ENCODE measurements at places on chromosomes 3 and 15.

GRCh38 chr3:110193074-110193473 is 855.7 kb upstream of the DPPA4 start:
- DNase-seq = no peak

DNA sequence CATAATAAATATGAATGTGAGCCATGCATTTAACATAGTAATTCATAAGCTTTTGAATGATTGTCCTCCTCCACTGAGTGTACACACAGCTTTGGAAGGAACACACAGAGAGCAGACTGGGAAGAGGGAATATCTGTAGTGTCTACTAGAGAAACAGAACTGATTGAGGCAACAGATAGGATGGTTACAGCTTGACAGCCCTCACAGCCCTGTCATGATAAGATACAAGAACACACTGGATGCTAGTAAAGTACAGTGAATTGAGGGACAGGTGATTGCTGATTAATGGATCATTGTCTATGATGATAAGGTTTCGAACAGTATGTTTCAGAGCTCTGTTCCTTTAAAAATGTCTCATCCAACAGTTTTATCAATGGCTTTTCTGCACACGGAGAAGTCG is 383.4 kb upstream of the GBE1 start:
- no peak for DNase-seq

DNA sequence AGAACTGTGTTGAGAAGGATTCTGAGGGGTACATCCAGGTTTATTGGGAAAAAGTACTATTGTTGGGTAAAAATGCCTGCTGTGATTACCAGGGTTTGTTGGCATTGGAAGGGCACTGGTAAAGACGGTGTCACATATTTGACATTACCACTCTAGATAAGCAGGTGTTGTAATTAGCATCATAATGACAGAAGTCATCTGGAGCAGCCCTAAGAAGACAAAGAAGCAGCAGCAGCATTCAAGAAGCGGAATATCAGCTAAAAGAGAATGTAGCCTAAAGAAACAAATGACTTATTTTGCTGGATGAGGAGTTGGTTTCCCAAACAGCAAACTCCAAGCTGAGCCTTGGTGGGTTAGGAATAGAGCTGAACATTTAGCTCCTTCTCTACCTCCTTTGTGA is 30.5 kb upstream of the ZFAND6 start:
- DNase-seq = no peak

GRCh38 chr3:123285479-123285878 is 83.7 kb downstream of the SEC22A start:
- DNase-seq = no peak

GRCh38 chr3:10716964-10717363 is 99.1 kb upstream of the SLC6A11 start:
- DNase-seq = no peak

DNA sequence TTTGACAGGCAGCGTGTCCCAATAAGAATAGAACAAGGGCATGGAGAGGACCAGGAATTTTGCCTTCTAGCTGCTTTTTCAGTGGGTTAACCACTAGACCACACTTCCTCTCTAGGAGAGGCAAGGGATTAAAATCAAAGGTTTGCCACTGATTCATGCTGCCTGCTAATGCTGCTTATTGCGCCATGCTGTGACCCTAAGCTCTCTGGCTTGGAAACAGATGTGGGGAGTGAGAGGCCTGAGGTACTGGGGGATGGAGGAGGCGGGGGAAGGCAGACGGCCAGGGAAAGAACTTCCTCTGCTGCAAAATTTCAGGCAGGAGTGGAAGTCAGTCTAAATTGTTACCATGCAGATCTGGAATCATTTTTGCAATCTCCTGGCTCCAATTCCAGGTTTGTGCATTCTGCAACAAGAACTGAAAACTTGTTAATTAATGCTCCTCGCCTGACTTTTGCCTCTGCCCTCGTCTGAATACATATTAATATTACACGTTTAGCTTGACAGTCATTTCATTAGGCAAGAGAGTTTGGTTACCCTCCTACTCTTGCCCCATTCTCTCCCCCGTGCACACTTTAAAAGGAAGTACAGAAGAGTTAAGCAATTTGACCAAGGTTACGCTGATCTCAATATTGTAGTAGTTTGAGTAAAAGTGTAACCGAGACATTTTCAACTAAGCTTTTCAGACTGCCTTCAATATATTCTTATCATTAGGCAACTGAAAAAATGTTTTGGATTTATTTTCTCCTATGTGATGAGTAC is 121.7 kb upstream of the SPRED1 start:
- DNase-seq = no peak

- no peak for DNase-seq
Measured at GRCh38 chr3:186381424-186382216, 19.6 kb upstream of the DGKG start.

- DNase-seq = no peak
Measured at GRCh38 chr15:71808311-71809020, 1.9 kb upstream of the NR2E3 start.

- no peak for DNase-seq
Measured at GRCh38 chr15:77599899-77600298, 32.8 kb downstream of the LINGO1 start.

GRCh38 chr3:40920041-40920440 is 279.3 kb upstream of the CTNNB1 start:
- DNase-seq = no peak

GRCh38 chr3:114155370-114155821 is 23.5 kb downstream of the DRD3 start:
- no peak for DNase-seq

DNA sequence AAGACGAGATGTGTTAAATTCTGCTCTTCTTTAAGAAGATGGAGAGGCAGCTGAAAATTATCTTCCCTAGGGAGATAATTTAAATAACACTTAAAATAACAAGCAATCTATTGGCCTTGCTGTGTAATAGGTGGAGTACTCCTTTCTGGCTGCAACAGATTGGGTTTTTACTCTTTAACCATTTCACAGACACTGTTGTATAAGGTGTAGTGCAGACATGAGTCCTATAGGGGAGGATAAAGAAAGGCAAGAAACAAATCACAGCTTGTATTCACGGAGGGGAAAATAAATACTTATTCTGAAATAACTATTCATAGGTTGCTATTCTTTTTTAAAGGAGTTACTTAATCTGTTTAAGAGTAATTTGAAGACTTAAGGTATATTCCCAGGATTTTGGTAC is 252.0 kb downstream of the ZPLD1 start:
- DNase-seq = no peak

DNA sequence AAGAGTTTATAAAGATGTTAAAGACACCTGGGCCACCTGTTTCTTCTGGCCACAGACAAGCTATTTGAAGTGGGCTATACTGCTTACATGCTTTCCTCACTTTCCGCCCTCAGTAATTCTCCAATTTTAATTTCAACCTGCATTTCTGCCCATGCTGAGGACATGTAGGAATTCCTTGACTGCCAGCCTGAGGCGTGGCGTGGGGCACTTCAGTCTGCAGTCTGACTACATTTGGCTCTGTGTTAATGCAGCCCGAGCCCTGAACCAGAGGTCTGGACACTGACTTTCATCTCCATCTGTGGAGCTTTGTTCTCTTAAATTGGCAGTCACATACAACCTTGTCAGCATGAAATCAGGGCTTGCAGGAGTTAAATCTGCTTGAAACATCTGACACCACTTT is 8.5 kb downstream of the UQCC5 start:
- DNase-seq = no peak

DNA sequence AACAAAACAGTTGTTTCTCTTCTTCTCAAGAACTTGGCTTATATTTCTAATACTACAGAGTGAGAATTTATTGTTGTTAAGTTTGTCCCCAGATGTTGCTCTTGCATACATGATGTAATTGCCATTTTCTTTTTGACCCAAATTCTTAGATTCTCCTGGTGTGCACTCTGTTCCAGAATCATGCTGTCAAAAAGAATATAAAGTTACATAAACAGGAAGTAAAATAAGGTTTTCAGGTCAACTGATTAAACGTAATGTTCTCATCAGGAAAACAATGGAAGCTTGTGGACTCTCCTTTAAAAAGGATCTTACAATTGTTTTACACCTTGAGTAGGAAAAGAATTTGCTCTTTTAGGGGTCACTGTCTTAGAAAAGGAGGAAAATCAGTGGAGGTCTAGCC is 121.8 kb downstream of the ADAM10 start:
- DNase-seq = no peak

DNA sequence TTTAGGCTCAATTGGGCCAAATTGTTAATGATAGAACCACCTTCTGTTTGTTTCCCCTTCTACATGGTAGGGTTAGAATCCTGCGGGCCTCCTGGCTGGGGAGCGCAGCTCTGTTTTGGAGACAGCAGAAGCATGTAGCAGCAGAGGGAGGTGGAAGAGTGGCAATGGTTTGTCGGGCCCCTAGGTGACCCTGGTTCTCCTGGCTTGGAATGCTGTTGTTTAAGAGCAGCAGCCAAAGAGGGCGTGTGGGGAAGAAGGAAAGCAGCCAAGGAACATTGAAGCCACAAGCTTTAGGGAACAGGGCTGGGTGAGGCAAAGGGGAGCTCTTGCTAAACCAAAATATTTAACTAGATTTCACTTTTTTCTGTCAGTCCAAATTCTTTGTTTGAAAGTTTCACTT is 213.7 kb upstream of the NR2E3 start:
- no peak for DNase-seq

DNA sequence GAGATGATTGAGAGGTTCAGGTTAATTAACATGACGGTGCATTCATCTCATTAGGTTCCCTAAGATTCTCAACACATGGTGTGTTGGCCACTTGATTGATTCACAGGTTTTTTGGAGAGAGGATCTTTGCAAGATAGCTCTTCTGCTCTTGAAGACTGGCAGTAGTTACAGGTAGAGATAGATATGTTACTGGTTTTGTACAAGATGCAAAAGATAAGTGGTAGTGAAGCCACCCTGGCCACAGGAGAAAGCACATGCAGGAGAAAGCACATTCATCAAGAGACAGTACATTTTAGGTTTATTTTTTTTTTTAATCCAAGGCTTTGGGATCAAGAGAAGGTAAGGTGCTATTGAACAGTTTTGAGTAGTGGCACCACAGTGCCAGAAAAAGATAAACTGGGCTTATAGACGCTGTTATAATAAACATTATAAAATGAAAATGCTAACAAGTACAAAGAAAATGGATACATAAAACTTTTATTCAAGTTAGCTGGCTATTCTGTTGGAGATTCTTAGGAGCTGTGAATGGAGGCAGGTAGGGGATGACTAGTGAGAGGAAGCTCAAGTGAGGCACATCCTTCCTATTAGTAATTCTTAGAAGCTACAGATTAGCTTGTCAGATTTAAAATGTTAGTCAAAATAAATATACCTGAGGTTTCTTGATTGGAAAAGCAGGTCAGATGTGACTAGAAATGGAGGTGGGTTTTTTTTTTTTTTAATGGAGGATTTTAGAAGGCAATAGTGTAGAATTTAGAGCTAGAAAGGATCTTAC is 10.8 kb downstream of the SELENOT start:
- no peak for DNase-seq

- no peak for DNase-seq
Measured at GRCh38 chr15:45026651-45027190, 3.7 kb downstream of the SORD start.

DNA sequence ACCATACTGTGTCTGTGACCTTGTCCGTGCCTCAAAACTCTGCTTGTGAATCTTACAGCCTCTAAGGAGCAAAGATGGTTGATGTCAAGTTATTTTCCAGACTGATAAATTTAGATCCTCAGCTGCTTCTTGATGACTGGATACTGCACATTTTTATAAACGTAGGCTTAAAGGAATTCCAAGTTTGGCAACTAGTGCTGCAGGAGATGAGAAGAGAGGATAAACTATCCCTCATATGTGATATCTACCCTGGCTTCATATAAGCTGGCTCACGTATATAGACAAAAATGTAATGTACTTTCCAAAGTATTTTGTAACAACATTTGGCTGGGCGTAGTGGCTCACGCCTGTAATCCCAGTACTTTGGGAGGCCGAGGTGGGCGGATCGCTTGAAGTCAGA is 89.6 kb downstream of the GMPS start:
- no peak for DNase-seq

DNA sequence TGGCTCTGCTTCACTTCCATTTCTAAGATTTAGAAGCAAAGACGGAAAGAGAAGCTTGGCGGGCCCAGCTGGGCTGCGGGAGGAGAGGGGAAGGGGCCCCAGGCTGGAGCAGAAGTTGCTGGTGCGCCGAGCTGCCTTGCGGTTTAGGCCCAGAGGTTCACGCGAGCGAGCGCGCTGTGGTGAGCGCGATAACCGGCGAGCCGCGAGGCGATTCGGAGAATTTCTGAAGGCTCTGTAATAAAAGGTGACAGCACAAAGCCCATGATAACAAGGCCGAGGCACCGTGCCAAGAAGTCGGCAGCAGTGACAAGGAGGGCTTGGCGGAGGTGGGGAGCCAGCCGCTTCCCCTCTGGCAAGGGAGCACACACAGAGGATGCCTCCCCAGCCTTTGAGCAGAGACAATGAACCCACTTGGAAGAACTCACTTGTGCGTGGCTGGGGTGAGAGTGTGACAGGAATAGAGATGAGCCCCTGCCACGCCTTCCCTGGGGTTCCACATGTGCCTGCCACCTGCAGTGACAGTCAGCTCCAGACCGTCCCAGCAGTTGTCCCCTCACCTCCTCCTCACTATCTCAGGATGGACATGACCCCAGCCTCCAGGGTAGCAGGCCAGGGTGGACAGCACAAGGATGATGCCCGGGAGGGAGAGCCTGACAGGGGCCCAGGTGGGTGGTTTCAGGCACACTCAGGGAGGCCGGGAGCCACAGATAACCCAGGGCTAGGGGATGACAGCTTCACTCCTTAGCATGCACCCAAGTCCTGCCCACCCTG is 315.2 kb downstream of the UACA start:
- peak; percentile 78 for DNase-seq

DNA sequence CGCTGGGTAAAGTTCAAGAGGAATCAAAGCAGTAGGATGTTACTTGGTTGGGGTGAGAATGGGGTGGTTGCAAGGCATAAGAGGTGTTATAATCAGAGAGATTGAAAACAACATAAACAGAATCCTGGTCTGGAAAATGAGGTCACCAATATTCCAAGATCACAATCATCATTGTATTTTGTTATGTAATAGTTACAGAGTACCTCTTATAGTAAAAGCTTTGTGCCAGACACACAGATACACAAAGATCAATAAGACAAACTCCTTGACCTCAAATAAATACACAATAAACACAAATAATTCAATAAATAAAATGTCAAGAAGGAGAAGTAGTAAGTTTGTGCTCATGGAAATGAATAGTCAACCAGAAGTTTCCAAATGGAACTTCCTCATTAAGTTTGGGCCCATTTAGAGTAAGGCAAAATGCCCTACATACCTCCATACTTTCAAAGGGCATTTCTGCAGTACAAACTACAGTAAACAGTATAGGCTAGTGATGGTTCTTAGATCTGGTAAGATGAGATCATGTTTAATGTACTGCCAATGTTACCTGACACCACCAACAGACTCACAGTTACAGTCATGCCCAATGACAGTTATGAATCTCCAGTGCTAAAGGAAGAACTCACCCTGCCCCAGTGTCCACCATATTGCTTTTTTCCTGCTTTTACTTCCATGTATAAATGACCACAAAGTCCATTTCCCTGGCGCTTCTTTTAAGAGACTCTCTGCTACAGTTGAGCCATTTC is 93.4 kb downstream of the KCNMB2 start:
- no peak for DNase-seq

DNA sequence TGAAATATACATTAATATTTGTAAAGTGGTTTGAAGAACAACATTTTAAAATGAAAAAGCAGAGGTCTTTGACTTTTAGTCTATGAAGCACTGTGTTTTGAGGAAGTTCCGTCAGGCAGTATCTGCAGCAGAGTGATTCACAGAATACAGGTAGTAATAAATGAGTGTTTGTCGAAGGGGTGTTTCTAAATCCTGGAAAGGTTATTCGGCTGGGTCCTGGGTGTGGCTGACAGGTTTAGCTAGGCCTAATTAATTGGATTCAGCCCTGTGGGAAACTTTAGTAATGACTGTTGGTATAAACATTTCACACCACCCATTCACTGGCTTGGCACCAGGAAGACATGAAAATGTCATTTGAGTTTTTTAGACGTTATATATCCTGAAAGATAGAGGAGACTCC is 51.3 kb downstream of the TIPARP start:
- no peak for DNase-seq

All from activated CD8-positive, alpha-beta memory T cell treated with anti-CD3 and anti-CD28 coated beads for 24 hours (primary cell).